ENCODE measurements at places on chromosomes 2 and 18.

DNA sequence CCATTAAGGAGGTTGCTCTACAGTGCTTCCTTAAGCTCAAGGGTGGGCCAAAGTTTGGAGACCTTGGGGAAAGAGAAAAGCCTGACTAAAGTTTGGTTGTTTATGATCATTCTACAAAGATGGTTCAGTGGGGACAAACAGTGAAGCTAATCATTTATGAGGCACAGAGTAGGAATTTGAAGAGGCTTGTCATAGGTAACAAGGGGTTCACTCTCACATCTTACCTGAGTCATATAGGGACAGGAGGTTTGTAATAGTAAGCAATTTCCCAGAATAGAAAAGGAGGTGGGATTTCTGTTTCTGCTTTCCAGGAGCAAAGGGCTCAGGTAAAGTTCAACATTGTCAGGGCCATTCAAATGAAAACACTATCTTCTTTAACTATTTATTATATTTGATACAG is 787.9 kb downstream of the CPS1 start:
- DNase-seq: no peak

- DNase-seq: no peak
Observed at GRCh38 chr2:178327516-178327915, 123.5 kb downstream of the PRKRA start.

GRCh38 chr2:120439637-120440384 is 93.9 kb downstream of the INHBB start:
- no peak for DNase-seq

- no peak for DNase-seq
Observed at GRCh38 chr2:80293039-80293438, 11.5 kb downstream of the LRRTM1 start.

- DNase-seq: peak; percentile 65
Observed at GRCh38 chr2:216339456-216340279, 32.6 kb downstream of the MARCHF4 start.

- DNase-seq: no peak
Observed at GRCh38 chr2:121234791-121235190, 50.2 kb downstream of the TFCP2L1 start.
